Stimulated activated CD4-positive, alpha-beta T cell treated with anti-CD3 and anti-CD28 coated beads, TNF-alpha, amount 100 ng/mL, for 48 hours (primary cell): ENCODE measurements at places on chromosomes 5 and 9.

GRCh38 chr5:54533541-54534190, 16.1 kb downstream of the SNX18 start:
- no peak for DNase-seq

DNA sequence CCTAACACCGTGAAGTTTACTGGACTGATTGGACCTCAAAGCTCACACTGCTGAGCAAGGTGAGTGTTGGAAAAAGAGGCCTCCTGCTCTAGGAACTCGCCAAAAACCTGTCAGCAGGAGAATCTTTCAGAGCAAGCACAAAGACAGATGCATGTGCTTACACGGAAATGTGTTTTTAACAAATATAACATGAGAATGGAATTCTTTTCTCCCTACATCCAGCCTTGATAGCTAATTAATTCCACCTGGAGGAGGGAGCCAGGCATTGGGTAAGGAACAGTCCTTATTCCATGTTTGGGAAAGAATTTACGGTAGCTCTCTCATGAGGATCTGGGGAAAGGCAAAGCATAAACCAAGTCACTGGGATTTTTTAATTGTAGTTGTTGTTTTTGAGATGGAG, 98.8 kb downstream of the KLF4 start:
- no peak for DNase-seq

DNA sequence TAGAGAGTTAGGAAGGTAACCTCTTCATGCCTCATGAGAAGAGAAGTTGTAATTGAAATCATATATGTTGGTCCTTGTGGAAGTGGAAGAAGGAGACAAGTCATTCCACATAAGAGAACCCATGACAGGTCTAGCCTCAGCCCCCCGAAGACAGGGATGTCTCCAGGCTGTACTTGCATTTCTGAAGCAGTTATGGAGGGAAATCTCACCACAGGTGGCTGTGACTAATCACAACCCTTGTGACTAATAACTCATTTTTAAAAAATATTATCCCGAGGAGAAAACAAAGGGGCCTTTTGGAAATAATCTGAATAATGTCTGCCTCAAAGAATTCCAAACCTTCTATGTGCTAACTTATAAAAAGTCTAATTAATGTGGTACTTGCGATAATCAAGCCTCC, 262.1 kb upstream of the RPS23 start:
- DNase-seq, result no peak

DNA sequence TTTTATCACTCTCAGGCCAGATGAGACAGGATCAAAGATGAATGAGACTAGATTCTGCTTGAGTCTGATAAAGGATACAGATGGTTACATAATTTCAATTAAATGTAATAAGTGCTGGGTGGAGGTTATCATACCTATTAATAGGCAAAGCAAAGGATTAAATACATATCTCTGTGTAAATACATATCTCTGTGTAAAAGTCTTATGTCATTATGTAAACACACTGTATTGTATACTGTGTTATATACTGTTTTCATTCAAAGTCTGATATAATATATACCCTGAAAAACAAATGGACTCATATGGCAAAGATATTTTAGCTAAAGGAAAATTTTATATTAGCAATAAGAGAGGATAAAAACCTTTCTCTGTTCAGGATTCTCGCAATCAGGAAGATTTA, 605.8 kb upstream of the PTGER4 start:
- DNase-seq, result no peak

DNA sequence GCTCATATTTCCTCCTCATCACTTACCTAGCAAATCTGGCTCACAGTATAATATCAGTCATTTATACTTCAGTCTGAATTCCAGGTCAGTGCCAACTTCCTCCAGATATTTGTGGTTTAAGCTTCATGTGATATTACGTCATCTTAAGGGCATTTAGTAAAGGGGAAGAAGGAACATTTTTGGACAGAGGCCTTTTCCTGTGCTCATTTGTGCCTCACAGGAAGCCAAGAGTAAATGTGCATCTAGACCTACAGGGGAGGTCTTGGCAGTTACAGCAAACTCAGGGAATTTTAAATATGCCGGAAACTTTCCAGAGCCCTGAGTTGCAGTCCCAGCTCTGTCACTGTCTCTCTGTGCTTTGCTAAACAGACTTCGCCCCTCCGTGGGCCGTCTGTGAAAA, 12.3 kb upstream of the KCNIP1 start:
- no peak for DNase-seq
